ENCODE measurements at places on chromosomes 12 and 14. TPM values are rescaled to one million over a fixed set of nuclear protein-coding genes. Genes with fewer than 3 reads are reported as not detected.

- no peak for DNase-seq
These were observed 7.9 kb downstream of the SETD1B start for GRCh38 chr12:121811434-121812319.

DNA sequence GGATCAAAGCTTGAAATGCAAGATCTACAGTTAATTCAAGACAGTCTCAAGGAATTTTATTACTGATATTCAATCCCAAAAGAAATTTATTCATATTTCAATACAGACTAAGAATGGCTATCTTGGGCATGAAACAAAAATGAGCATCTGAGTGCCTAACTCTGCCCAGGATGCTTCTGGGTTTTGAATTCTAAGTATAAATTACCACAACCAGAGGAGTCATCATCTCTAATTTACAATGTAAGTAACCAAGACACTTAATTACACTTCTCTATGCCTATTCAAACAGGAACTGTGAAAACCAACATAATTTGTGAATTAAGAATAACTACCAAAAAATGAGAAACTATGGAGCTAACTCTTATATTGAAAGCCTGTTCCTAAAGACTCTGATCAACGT is 14.1 kb downstream of the OSBPL8 start:
- no peak for DNase-seq

DNA sequence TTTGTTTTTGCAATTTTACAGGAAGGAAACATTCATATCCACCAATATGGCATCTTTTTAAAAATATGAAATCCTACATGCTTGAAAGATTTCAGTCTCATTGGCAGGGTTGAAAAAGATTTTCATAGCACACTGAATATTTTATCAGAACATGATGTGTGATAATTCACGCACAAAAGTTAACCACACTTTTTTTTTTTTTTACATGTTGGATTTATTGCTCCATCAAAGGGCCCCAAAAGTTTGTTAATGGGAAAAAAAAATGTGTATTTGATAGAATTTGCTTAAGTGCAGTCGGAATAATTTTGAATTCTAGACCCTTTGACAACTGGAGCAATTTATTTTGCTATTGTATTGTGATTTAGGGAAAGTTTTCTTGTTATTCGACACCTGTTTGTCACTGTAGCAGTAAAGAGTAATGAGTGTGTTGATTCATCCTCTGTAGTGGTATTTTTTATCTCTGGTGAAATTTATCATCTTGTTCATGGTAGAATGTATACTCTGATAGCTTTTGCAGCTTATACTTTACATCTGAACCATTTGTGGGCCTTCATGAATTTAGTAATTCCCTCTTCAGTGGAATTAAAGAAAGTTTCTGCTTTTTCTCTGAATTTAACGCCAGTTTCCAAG is 1.1 kb downstream of the EML1 start:
- no peak for DNase-seq

MEG3 gene
- total RNA-seq, result 92.5 TPM

KRT71 gene
- total RNA-seq, result not detected

GRCh38 chr14:39302124-39302810 is 68.6 kb downstream of the MIA2 start:
- no peak for DNase-seq

DNA sequence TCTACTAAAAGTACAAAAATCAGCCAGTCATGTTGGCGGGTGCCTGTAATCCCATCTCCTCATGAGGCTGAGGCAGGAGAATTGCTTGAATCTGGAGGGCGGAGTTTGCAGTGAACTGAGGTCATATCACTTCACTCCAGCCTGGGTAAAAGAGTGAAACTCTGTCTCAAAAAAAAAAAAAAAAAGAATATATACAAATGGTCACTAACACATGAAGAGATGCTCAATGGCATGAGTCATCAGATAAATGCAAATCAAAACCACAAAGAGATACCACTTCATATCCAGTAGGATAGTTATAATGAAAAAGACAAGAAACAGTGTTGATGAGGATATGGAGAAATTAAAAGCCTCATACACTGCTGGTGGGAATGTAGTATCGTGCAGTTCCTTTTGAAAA is 33.6 kb upstream of the METAP2 start:
- DNase-seq, result no peak

DNA sequence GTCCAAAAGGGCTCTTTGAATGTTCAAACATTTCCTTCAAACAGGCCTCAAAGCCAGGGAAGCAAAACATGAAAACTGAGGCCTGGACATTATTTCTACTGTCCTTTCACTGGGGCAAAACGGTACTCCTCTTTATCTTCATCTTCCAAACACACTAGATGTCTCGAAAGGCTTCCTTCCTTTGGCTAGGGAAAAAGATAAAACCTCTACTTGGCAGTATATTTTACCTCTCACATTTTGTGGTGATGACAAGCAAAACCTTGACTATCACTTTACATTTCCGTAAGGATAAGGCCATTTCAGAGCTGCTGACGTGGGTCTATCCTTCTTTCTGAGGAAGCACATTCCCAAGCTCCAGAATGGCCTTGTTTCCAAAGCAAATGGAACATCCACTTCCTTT is 9.9 kb downstream of the STAB2 start:
- DNase-seq, result no peak

DNA sequence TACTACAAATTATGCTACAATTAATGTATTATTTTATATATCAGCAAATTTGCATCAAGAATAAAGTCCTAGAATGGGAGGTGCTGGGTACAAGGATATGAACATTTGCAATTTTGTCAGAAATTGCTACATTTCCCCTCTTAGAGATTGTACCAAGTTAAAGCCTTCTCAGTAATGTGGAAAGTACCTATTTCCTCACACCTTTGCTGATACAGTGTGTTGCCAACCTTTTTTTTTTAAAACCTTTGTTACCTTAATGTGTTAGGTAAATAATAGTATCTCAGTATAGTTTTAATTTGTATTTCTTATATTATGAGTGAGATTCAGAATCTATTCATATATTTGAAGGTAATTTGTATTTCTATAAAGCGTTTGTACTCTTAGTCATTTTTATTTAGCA is 95.4 kb upstream of the HIF1A start:
- no peak for DNase-seq

NANOG gene
- not detected for total RNA-seq

- no peak for DNase-seq
These were observed 7.8 kb upstream of the TBPL2 start for GRCh38 chr14:55448141-55448614.

DNA sequence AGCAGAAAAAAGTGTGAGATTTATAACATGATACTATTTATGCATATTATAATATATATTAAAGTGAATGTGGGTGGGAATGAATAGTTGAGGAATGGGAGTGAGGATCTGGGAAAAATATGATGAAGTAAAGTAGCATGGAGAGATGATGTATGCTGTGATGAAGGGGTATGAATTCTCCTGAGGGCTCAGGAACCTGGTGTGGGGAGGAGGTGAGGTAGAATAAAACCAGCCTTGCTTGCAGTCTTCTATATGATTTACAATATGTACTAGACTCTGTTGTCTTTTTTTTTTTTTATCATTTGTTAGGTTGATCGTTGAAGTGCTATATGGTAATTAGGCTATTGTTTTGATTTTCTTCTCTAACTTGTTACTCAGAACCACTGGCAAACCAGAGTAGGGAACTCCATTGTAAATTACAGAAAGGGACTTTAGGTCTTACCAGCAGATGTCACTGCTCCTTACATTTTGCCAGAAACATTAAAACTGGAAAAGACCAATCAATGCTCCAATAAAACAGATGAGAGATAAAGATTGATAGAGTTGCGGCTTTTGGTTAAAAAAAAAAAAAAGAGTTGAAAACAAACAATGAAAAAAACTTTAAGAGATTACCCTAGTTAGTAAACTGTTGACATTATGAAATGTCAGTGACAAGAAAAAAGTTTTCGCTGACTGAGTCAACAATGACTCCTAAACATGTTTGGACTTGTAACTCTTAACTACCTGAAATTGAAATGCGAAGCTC is 39.9 kb downstream of the ATL1 start:
- DNase-seq, result no peak

RD3L gene
- total RNA-seq, result not detected

DNA sequence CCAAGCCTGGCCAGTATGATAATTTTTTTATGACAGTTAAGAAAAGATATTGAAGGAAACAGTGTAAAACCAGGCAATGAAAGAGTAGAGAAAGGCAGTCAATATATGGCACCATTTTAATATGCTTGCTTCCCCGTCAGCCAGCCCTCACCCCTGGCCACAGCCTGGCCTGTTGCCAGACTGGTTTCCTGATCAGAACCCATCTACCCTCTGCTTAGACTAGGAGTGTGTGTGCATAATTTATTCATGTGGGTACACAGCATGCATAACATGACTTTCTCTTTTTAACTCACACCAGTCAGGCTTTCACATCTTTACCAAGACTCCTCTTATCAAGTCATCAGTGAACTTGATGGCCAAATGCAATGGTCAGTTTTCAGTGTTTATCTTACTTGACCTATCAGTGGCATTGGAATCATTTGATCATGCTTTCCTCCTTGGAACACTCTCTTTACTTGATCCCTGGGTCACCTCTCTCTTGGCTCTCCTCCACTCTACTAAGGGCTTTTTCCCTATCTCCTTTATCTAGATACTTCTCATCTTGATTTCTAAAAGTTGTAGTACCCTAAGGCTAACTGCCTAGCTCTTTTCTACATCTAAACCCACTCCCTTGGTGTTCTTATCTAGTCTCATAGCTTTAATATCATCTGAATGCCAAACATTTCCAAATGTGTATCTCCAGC is 10.0 kb upstream of the GPR19 start:
- no peak for DNase-seq

PLBD1 gene
- 2.5 TPM for total RNA-seq

- DNase-seq, result no peak
These were observed 76.3 kb upstream of the RTL1 start for GRCh38 chr14:100979780-100980179.

- no peak for DNase-seq
These were observed 22.7 kb upstream of the ARID4A start for GRCh38 chr14:58275527-58276190.

RAD51B gene
- 9.8 TPM for total RNA-seq
